ENCODE measurements at places on chromosomes 6 and 20.

DNA sequence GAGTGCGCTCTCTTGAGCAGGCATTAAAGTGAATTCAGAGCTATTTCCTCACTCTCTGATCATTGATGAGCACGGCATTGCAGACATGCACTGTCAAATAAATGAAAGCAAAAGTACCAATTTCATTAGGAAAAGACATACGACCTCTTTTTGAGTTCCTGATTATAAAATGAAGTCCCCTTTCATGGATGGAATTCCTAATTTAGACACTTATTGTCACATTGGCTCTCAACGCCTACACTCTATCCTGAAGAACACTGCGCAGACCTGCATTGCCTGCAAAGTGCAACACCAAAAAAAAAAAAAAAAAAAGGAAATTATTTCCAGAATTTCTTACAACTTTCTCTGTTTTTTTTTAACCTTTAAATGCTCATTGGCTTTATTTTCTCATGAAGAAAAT, 1.6 kb downstream of the ADGRB3 start:
- no peak for DNase-seq

GRCh38 chr20:36234771-36235320, 1.4 kb upstream of the AAR2 start:
- DNase-seq, result no peak

DNA sequence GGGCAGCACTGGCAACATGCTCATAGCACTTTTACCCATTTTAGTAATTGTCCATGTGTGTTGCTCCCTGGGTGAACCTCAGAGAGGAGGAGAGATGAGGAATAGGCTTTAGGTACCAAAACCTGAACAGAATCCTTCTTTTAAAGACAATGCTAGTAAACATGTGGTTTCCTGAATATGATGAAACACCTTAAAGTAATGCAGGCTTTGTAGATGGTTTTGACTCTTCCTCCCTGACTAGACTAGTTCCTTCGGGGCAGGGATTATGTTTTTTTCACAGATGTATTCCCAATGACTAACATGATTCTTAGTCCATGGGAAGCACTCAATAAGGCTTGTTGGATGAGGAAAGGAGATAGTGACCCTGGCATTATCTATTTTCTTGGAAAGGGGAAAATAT, 367.6 kb upstream of the JAG1 start:
- peak; percentile 56 for DNase-seq

- DNase-seq, result peak; percentile 98
Observed at GRCh38 chr6:134436281-134436815, 118.4 kb upstream of the SGK1 start.

- no peak for DNase-seq
Observed at GRCh38 chr20:37347347-37347823, 1.4 kb downstream of the SRC start.

DNA sequence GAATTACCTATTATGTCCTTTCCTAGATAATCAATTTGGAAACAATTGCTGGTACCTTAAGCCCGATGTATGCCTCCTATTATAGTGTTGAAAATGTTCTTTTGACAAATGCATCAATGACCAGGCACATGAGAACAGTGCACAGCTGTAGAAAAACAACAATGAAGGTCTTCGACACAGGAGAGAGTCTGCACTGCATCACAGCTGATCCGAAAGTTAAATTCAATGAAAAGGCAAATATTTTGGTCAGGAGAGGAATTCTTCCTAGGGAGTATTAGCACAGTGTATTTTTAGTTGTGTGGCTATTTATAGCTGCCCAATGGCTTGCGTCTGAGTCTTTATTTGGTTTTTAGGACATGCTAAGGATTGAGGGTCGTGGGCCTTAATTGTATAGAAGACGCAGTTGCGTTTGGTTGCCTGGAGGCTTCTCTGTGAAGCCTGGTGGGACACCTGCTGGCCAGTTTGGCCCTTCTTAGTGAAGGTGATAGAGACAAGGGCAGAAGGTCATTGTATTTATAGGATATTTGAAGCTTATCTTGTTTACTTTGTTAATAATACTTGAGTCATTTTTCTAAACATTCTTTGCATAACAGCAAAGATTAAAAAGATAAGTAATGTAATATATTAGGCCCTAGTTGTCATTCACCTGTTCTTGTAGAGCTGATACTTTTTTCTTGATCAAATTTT, 72.3 kb downstream of the CDYL start:
- DNase-seq, result peak; percentile 12

DNA sequence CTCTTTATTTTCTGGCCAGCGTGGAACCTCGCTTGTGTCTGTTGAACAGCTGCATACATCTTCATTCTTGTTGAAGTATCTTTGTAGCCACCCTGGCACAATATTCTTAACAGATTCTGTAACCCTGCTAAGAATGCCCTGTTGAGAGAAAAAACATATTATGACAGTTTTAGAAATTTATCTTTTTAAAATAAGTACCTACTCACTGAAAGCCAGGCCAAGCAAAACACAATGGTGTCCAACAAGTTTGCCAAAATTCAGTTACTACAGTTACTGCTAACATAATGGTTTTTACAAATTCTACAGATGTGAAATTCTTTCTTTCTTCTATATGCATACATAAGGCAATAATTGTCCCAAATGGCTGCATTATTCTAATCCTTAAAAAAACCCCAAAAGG, 18.2 kb downstream of the NUP153 start:
- DNase-seq, result peak; percentile 16

GRCh38 chr20:17643531-17644188, 38.4 kb downstream of the RRBP1 start:
- peak; percentile 36 for DNase-seq

DNA sequence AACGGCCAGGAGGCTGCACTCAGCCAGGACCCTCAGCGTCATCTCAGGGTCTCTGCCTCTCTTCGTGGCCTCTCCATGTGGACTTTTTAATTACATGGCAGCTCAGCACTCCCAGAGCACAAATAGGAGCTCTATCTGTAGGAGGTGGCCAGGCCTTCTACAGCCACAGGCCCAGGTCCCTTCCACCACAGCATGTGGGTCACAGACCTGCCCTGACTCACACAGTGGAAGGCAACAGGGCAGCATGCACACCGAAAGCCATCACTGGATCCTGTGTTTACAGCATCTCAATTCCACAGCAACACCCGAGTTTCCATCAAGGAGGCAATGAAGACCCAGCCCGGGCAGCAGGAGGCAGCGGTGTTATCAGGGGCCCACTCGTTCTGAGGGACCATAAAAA, 65.8 kb upstream of the CD93 start:
- no peak for DNase-seq

DNA sequence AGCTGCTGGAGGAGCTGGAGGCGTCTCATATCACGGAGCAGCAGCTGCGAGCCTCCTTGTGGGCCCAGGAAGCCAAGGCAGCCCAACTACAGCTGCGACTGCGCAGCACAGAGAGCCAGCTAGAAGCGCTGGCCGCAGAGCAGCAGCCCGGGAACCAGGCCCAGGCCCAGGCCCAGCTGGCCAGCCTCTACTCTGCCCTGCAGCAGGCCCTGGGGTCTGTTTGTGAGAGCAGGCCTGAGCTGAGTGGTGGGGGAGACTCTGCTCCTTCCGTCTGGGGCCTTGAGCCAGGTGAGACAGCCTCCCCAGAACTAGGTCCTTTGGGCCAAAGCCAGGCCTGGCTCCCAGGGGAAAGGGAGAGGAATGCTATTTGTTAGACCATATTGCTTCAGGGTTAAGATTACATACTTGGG, 31.7 kb downstream of the C20orf173 start:
- DNase-seq, result no peak

GRCh38 chr20:50805349-50805684, 10.5 kb downstream of the BCAS4 start:
- DNase-seq, result no peak

DNA sequence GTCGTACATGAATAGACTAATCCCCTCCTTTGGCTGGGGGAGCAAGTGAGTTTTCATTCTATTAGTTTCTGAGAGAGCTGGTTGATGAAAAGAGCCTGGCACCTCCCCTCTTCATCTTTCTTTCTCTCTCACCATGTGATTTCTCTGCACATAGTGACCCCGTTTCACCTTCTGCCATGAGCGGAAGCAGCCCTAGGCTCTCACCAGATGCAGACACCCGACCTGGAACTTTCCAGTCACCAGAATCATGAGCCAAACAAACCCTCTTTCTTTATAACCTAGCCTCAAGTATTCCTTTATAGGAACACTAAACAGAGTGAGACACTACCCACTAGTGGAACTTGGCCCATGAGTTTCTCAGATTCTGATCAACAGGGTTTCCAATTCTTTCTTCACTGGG, 16.4 kb downstream of the OTOR start:
- no peak for DNase-seq

- DNase-seq, result no peak
Observed at GRCh38 chr6:63149730-63150129, 61.5 kb upstream of the FKBP1C start.

- DNase-seq, result no peak
Observed at GRCh38 chr6:125989631-125990030, 3.3 kb downstream of the TRMT11 start.

GRCh38 chr20:37468886-37469285, 52.2 kb upstream of the NNAT start:
- no peak for DNase-seq

DNA sequence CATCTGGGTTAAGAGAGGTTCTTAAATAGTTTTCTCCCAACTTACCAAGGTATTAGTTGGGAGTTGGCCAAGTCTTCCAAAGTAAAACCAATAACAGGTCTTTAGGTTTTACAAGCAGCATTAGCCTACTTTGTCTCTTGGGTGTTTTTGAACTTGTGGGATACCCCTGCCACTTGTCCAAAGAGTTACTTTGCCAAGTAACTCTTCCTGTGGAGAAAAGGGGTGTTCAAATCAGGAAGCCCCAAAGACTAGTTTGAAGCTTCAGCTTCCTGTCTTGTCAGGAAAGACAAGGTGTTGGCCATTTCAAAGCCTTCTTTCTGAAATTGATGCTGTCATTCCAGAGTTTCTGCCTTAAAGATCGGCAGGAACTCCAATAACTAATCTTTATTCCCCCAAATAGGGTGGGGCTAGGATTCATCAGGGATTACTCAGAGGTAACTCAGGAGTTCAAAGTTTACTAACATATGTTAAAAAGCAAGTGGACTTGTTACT, 822 bp downstream of the RAB22A start:
- peak; percentile 23 for DNase-seq

DNA sequence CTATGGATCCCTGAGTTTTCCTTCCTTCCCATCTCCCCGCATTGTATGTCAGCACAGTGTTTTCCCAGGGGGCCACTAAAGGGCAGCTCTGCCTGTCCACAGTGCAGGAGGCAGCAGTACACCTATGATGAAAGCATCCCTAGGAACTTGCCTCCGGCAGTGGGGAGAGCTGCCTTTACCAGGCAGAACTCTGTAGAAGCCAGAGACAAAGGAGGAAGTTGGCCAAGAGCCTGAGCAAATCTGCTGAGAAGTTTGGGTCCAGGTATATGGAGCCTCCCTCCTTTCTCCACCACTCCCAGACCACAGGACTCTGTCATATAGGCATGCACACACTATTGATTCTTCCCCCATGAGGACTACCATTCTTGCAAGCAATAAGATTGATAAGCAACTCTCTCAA, 282.7 kb downstream of the TBC1D7 start:
- DNase-seq, result no peak

DNA sequence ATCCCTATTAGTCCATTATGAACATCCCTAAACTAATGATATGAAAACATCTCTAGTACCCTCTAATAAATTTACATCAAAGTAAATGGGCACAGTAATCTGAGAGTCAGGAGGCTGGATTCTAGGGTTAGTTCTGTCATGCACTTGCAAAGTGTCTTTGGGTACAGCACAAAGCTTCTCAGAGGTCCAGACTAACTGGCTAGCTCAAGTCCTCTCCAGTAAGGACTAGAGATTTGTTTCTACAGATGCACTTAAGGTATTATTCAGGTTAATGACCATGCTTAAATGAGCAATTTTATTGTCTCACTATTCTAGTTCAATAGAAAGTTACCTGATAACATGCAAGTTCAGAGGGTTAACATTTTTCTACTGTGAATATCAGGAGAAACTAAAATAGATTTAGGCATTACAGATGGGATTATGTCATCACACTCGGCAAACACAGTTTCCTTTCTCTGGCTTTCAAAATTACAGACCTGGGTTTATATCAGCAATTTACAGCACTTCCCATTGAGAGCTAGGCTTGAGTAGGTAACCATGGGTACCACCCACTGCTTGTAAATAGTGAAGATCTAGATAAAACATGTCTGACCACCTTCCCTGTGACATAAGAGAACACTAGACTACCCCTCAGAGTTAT, 402.9 kb upstream of the RUNX2 start:
- DNase-seq, result peak; percentile 22

DNA sequence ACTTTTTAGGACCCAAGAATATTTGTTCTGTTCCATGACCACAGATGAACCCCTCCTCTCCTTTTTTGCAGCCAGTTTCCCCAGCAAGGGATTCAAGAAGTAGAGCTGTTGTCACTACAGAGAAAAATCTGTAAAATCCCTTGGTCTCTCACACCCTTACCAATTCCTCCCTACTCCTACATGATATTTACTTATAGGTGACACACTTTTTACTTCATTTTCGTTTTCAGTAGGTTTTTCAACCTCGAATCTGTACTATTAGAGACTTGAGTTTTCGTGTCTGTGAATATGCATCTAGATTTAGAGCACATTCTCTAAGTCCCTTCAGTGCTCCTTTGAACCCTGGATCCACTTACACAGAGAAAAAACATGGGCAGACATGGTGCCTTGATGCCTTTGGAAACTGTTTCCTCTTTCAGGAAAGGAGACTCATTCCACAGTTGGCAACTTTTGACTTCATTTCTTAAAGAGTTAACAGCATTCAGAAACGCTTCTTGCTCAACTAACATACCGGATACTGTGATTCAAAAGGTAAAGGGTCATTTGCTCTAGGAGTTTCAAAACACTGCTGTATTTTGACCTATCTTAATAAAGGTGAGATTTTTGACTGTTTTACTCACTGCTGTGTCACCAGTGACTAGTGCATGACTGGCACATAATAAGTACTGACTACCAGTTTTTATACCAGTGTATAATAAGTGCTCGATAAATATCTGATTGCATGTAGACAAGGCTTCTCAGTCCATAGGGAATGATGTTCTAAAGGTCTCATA, 50.6 kb downstream of the LAMA4 start:
- DNase-seq, result peak; percentile 58

DNA sequence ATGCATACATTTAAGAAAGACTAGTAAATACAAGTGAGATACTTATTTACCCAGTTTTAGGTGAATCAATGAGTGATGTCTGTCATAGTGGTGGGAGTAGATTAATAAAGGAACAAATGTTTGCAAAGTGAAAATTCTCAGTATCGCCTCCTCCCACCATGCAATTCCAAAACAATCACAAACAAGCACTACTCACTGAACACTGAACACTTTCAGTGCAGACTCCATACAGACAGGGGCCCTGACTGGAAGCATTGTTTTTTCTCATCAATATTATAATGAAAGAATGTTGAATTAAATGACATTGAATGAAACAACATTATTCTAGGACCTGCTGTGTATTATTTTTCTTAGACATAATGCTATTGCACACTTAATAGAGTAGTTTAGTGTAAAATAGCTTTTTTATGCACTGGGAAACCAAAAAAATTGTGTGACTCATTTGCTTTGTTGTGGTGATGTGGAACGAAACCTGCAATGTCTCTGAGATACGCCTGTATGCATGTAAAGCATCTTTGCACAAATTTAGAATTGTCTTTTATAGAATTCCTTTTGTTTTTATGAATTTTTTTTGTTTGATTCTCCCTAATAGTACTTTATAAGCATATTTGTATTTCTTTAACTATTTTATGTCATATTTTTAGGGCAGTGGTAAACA, 317.5 kb downstream of the UTRN start:
- no peak for DNase-seq

GRCh38 chr6:158698931-158699330, 49.1 kb downstream of the SYTL3 start:
- DNase-seq, result no peak
